ENCODE measurements at places on chromosomes 2 and 18.

GRCh38 chr2:57497489-57498096 is 549.0 kb upstream of the VRK2 start:
- DNase-seq = peak; percentile 56

- DNase-seq = no peak
These were observed 82.8 kb upstream of the CDCA7 start for GRCh38 chr2:173271825-173272224.

DNA sequence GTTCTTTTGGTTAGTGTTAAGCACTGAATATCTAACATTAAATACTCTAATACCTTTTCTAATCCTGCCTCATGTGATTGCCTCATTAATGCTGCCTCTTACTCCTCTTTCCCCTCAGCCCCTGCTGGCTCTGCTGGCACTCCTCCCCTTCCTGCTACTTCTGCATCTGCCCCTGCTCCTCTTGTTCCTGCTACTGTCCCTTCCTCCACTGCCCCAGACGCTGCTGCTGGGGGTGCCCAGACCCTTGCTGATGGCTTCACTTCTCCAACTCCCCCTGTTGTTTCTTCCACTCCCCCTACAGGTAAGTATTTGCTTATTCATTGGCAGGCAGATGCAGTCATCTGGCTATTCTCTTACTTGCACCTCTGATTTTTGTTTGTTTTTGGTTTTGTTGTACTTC is 68.5 kb downstream of the ABI2 start:
- no peak for DNase-seq

GRCh38 chr18:54769526-54770464 is 58.5 kb upstream of the RAB27B start:
- no peak for DNase-seq

DNA sequence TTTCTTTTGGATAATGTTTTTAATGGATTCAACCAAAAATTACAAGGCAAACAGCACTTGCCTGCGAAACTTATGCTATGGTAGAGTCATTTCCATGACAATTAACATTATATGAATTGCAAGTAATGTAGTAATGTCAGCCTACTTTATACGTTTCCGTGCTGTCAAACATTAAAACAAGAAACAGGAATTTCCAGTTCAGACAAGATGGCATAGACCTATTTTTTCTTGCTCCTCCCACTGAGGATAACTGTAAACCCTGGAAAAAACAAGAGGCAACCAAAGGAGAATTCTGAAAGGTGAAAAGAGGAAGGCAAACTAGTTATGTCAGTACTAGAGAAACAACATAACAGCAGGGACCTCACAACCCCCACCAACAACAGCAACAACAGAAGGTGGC is 170.7 kb downstream of the DIS3L2 start:
- no peak for DNase-seq
